ENCODE measurements at places on chromosomes 4 and X. TPM values are rescaled to one million over a fixed set of nuclear protein-coding genes. Genes with fewer than 3 reads are reported as not detected.

DNA sequence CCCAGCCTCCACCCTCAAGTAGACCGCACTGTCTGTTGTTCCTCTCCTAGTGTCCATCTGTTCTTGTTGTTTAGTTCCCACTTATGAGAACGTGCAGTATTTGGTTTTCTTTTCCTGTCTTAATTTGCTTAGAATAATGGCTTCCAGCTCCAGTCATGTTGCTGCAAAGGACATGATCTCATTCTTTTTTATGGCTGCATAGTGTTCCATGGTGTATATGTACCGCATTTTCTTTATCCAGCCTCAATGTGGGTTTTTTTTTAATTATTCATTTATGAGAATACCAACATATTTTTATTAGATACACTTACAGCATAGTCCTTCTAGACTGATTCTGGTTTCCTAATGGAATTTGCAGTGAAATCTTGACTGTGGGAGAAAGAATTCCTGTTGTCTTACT, 1.3 kb downstream of the VMA21 start:
- no peak for DNase-seq

GRCh38 chr4:48668254-48669017, 111.6 kb downstream of the FRYL start:
- DNase-seq: no peak

DNA sequence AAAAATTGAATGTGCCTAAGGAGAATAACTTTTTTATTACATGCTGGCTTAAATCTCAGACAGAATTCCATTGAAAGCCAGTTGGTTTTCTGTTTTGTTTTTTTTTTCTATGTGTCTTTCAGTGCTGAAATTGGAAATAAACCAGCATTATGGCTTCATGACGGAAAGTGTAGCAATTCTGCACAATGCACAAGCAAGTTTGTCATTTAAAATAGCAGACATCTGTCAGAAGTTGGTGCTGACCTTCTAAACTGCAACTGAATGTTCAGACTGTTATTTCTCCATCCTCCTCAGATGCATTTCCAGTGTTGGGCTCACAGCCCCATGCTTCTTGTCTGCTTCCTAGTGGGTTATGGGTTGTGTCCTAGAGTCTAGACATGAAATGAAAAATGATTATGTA, 107.2 kb upstream of the LIMCH1 start:
- DNase-seq: no peak

DNA sequence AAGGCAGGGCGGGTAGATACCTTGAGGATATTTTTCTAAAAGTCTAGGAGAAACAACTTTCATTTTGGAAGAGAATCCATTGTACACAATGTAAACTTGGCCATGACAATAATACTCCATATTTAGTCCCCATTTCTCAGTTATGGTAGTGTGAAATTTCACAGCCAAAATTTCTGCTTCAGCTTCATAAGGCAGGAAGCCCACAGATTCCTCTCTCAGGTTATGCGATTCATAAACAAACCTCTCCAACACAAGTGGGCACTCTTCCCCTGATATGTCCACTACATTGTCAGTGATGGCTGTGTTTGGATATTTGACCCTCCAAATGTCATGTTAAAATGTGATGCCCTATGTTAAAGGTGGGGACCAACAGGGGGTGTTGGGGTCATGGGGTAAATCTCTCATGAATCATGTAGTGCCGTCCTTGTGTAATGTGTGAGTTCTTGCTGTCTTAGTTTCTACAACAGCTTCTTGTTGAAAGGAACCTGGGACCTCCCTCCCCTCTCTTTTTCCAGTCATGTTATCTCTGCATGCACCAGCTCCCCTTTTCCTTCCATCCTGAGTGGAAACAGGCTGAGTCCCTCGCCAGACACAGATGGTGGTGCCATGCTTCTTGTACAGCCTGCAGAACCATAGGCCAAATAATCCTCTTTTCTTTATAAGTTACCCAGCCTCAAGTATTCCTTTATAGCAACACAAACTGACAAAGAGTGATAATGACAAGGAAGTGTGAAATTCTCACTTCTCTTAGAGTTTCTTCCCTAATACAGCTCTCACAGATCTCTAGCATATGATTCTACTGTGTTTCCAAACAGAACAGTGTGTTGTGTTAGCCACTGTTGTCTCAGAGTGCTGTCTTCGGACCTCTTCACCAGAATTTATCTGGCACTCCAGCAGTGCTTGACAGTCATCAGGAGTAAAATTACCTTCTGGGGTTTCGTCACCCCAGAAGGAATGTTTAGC, 598.4 kb upstream of the GNPDA2 start:
- DNase-seq: no peak

GRCh38 chrX:118117741-118118140, 1.1 kb upstream of the KLHL13 start:
- no peak for DNase-seq

DNA sequence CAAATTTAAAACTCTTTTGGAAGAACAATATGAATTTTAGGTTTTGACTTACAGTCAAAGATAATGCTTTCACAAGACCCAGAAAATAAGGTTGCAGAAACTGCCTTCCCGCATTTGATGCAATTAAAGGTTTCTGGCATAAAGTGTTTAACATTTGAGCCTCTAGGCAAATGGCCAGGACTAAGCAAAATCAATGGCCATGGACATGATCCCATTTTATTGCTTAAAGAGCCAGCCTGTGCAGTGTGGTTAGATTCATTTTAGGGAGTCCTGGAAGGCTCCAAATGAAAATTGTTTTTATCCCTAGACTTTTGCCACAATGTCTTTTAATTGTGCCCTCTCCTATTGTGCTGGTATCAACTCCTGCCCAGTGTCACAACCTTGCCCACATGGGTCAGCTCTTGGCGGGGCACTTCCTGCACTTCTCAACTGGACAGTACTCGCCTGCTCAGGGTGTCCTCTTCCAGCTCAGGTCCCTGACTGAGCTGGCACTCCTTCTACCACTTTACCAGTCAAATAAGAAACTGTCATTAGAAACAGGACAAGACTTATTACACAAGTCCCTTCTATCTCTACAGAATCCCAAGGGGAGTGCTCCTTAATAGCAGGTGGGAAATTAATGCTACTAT, 208.4 kb upstream of the NPY2R start:
- DNase-seq: no peak

GRCh38 chr4:38106311-38106710, 146.1 kb downstream of the PTTG2 start:
- no peak for DNase-seq

DNA sequence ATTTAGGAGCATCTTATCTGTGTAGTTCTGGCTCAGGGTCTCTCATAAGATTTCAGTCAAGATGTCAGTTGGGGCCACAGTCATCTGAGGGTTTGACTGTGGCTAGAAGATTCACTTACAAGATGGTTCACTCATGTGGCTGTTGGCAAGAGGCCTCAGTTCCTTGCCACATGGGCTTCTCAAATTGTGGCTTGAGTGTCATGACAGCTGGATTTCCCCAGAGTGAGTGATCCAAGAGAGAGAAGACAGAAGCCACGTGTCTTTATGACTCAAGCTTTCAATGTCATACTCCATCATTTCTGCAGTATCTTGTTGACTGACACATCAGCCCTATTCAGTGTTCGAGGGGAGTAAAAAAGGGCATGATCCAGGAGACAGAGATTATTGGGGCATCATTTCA, 131.3 kb upstream of the AP1S2 start:
- no peak for DNase-seq

DNA sequence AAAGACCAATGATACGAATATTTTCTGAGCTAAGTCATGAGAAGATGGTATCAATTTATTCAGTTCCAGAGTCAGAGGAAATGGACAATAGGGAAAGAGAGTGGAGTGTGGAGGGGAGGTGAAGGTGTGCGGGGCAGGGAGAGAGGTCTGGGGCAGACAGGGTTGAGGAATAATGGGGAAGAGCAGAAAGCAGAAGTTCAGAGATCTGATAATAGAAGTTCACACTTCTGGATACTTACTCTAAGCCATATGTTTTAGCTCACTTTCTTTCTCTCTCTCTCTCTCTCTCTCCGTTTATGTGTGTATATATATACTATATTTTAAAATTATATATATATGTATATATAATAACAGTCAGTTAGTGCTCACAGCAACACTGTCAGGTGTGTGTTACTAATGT, 40.4 kb downstream of the FOXR2 start:
- no peak for DNase-seq

- no peak for DNase-seq
Observed at GRCh38 chr4:89253311-89253710, 54.3 kb downstream of the GPRIN3 start.

- DNase-seq: no peak
Observed at GRCh38 chr4:7910952-7911578, 28.6 kb downstream of the AFAP1 start.

DNA sequence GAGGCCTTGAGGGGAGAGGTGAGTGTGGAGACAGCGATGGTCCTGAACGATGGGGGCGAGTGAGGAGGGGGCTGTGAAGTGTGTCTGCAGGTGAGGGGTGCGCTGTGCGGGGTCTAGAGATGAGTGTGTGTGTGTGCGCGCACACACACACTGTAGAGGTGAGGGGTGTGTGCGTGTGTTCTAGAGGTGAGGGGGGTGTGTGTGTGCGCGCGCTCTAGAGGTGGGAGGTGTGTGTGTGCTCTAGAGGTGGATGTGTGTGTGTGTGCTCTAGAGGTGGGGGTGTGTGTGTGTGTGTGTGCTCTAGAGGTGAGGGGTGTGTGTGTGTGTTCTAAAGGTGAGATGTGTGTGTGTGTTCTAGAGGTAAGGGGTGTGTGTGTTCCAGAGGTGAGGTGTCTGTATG, 574 bp downstream of the BST1 start:
- DNase-seq: no peak

DNA sequence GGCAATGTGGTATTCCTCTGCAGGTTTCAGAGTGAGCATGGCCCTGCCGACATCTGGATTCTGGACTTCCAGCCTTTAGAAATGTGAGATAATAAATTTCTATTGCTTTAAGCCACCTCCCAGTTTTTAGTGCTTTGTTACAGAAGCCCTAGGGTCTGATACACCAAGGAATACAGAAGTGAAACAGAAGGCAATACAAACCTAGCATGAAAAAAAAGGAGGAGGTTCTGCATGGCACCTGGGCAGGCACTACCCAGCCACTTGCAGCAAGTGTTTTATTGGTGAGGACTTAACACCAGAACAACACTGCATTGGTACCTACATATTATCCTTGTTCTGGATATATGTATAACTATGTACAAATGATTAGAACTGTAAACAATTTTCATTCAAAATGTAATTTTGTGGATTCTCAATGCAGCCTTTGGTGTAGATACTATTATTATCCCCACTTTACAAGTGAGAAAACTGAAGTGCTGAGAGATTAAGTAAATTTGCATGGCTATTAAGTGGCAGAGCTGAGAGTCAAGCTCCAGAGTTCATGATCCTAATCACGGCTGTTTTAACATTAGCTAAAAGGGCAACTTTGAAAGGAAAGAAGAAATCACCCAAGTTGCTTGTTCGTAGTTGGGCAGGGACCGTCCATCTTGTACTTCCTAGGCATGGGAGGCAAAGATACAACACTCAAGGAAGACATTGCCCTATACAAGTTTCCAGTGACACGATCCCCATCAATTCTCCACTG, 71.8 kb downstream of the IL21 start:
- no peak for DNase-seq

- DNase-seq: no peak
Observed at GRCh38 chrX:123617007-123617406, 115.8 kb downstream of the THOC2 start.

- DNase-seq: no peak
Observed at GRCh38 chr4:112109360-112110058, 35.7 kb upstream of the FAM241A start.

- no peak for DNase-seq
Observed at GRCh38 chr4:132071815-132072214, 1077.3 kb upstream of the PCDH10 start.

DNA sequence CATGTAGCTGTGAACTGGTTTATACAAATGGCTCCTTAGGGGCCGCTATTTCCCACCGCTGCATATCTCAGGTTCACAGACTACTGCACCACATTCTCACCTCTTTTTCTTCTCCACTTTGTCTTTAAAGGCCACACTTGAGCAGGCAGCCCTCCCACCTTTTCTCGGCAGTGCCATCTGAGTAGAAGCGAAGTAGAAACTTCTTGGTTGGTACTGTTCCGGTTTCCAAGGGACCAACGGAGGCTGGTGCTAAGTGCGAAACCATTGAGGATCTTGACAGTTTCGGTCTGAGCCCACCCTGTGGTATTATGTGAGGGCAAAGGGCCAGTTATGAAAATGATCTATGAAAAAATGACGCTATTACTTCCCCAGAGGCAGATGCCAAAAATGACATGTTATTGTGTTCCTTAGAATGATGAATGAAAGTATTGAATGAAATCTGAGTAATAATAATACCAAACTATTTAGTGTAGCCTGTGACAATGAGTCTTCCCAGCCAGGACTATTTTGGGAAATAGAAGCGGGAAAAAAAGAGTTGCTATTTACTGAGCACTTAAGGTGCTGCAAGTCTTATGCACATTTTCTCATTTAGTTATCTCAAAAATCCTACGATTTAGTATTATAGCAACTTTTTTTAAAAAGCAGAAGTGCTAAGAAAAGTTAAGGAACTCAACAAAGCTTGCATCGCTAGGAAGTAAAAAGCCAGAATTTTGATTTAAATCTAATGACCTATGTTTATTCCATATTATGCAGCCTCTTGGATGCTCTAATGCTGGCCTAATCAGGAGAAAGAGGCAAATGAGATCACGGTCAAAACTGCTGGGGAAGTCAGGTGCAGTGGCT, 29.6 kb upstream of the CHRNA9 start:
- no peak for DNase-seq

GRCh38 chr4:150436598-150437370, 145.2 kb upstream of the MAB21L2 start:
- no peak for DNase-seq

The RBMXL3 gene
- not detected for total RNA-seq

The CMC4 gene
- total RNA-seq: 19.3 TPM

The BTC gene
- 6.1 TPM for total RNA-seq

The DUSP9 gene
- total RNA-seq: 0.73 TPM

The TRPC5OS gene
- total RNA-seq: not detected

The BST1 gene
- total RNA-seq: 6.4 TPM

The SSX1 gene
- total RNA-seq: not detected

All from breast epithelium (tissue), 4 donors.